ENCODE measurements at places on chromosomes 6 and 20. TPM values are rescaled to one million over a fixed set of nuclear protein-coding genes. Genes with fewer than 3 reads are reported as not detected.

C6orf52 gene
- 3.6 TPM for total RNA-seq

SNAP91 gene
- total RNA-seq: not detected

CAPN11 gene
- not detected for total RNA-seq

CDH26 gene
- 0.56 TPM for total RNA-seq

RAD21L1 gene
- not detected for total RNA-seq

BPIFA1 gene
- total RNA-seq: not detected

TNNC2 gene
- total RNA-seq: not detected

KHDC1L gene
- total RNA-seq: not detected

HTR1E gene
- total RNA-seq: not detected

TRIM15 gene
- total RNA-seq: 0.59 TPM

PTCRA gene
- not detected for total RNA-seq

HSPA12B gene
- not detected for total RNA-seq

TMEM200A gene
- 0.69 TPM for total RNA-seq

KIFC1 gene
- total RNA-seq: 54.7 TPM

MDC1 gene
- 93.7 TPM for total RNA-seq

FAM217A gene
- not detected for total RNA-seq

GRCh38 chr6:19424853-19425252, 412.3 kb upstream of the ID4 start:
- DNase-seq: no peak

- DNase-seq: no peak
Observed at GRCh38 chr6:6891125-6891721, 216.5 kb upstream of the RREB1 start.

- DNase-seq: no peak
Observed at GRCh38 chr6:66245231-66245630, 538.2 kb upstream of the EYS start.

DNA sequence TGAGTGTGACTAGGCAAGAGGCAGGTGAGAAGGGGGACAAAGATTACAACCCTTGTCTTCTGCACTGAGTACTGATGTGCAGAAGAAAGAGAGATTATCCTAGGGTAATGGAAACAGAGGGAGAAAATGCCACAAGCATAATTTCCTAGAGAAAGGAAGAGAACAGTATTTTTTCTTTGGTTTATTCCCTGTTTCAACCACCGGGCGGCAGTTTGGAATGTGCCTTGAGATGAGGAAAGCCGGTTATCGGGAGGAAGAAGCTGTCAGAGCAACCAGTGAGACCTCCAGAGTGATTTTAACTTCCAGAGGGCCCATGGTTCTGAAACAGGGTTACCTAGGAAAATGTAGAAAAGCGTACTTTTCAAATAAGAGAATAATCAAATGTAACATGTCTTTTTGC, 121.4 kb downstream of the REV3L start:
- DNase-seq: no peak

- DNase-seq: no peak
Observed at GRCh38 chr20:48317578-48317977, 510.2 kb downstream of the PREX1 start.

GRCh38 chr20:61119794-61120410, 132.2 kb upstream of the CDH4 start:
- DNase-seq: no peak

DNA sequence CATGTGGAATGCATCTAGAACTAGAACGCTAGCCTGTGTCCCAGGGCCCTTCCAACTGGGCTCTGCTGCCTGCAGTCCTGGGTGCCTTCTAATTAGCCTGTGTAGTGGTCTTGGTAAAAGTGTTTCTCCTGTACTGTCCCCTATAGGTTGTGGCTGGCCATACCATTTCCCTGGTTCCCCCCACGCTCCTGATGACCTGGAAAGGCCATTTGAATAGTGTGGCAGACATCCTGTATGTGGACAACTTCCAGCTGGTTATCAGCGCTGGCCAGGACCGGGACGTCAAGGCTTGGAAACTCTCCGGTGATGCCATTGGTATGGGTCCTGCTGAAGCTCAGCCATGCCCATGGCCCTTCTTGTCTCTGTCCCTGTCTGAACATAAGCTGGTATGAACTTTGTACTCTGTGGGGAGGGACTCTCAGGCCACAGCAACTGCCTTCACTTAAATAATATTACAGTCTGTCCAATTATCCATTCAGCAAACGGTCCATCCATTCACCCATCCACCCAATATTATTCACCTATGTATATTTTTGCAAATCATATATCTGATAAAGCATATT, 60.7 kb downstream of the SUN5 start:
- no peak for DNase-seq

- no peak for DNase-seq
Observed at GRCh38 chr6:12950976-12951375, 234.4 kb downstream of the PHACTR1 start.

GRCh38 chr6:38279423-38279822, 360.3 kb downstream of the BTBD9 start:
- DNase-seq: no peak

GRCh38 chr20:45433316-45433715, 17.4 kb downstream of the PIGT start:
- DNase-seq: no peak

GRCh38 chr6:53750052-53750650, 44.7 kb upstream of the LRRC1 start:
- no peak for DNase-seq

DNA sequence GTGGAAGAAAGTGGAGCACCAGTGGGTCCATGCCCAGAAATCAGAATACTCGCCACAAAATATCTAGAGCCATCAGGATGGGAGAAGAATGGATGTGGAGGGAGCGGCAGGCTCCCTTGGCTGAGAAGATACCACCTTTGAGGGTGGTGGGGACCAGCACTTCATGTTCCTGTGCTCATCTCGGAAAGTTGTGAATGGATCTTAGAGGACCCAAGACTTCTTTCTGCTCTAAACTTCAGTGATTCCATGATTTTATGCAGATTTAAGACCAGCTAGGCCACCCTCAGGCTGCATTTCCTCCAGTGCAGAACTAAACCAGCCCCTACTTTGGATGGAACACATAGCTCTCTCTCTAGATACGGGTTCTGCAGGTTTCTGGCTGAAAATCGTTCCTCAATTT, 416.5 kb downstream of the CDC5L start:
- DNase-seq: no peak

DNA sequence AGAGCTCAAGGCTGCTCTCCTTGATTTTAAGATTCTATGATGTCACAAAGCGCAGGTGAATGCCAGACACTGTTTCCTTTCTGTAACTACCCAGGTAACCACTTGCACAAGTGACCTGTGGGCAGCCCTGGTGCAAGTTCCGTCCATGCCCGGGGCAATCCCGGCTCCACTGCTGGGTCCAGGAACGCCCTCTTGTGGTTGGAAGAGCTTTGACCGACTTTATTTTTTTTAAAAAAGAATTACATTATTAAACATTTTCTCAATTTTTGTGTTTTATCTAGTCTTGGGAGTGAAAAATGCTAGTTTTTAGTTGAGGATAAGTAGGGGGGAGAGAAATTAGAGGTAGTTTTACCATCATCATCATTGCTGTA, 695.2 kb downstream of the QKI start:
- DNase-seq: no peak

GRCh38 chr20:13546497-13547131, 92.1 kb downstream of the TASP1 start:
- peak; percentile 40 for DNase-seq

DNA sequence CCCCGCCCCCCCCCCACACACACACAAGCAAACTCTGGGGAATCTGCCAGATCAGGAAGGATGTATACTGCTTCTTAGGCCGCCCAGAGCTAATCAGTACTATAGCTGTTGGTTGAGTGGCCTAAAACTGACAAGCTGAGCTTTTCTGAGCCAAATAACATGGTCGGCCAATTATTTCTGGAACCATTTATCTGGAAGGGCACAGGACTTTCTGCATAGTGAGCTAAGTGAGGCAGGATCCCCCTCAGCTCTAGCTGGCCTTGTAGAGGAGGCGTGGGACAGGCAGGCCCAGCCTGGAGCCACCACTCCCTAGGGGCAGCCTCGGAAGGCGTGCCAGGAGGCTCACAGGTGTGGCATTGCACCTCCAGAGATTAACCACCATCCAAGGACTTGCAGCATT, 200.1 kb downstream of the TMEM242 start:
- DNase-seq: no peak

- no peak for DNase-seq
Observed at GRCh38 chr6:110786696-110787095, 28.6 kb downstream of the CDK19 start.

GRCh38 chr20:836190-836589, 2.7 kb downstream of the FAM110A start:
- no peak for DNase-seq

GRCh38 chr6:6583836-6584235, 4.7 kb upstream of the LY86 start:
- DNase-seq: no peak

DNA sequence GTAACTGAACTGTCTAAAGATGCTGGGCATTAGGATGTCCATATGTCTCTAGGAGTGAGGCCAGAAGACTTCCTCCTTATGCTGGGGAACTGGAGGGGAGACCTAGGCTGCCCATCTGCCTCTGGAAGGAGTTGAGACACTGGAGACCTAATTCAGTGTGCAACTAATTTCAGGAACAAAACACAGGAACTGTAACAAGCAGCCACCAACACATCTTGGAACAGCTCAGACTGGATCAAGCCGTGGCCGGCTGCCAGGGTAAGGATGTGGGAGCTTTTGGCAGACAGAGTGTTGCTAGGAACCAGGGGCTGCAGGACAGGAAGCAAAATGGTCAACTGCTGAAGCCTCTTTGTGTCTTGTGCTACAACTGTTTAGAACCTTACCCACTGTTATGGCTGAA, 16.4 kb upstream of the MAS1 start:
- DNase-seq: no peak

- DNase-seq: peak; percentile 42
Observed at GRCh38 chr6:40308533-40309306, 278.4 kb downstream of the LRFN2 start.

- DNase-seq: no peak
Observed at GRCh38 chr6:167826896-167827582, at the start of gene AFDN. Gene AFDN (plus strand): TSS chr6:167826911. CDS start chr6:167827133, 222 bp downstream.

DNA sequence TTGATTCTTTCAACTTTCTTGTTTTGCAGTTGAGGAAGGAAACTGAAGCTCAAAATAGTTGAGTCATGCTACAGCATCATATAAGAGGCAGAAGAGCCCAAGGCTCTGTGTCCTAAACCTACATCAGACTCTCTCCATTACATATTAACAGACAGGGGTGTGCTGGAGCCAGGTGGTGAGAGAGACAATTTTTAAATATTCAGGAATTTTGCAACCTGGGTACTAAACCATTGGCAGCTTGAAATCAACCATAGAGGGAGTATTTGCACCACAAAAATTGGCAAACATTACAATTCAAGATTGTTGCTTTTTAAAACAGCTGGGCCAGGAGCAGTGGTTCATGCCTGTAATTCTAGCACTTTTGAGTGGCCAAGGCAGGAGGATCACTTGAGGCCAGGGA, 65.8 kb upstream of the SOX4 start:
- no peak for DNase-seq

GRCh38 chr20:15039088-15039752, 701.8 kb upstream of the FLRT3 start:
- DNase-seq: no peak

DNA sequence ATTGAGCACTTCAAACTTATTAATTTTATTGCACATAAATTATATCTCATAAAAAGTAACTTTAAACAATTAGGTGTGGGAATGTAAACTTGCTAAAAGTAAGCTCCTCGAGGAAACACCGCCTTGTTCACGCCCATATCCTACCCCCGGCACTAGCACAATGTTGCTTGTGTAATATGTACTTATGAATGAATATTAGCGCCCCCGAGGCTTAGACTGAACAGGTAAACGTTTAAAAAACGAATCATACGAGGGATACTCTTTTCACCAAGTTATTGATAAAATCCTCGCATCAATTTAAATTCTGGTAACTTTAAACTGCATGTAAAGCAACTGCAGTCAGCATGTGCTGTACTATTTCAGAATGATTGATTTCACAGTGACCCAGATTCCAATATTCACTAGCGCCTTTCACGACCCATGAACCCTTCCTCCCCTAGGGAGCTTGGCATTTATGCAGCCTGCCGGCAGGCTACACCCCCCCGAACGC, 637 bp downstream of the TFB1M start:
- DNase-seq: no peak

- no peak for DNase-seq
Observed at GRCh38 chr6:125754566-125754965, 5.1 kb downstream of the HEY2 start.

DNA sequence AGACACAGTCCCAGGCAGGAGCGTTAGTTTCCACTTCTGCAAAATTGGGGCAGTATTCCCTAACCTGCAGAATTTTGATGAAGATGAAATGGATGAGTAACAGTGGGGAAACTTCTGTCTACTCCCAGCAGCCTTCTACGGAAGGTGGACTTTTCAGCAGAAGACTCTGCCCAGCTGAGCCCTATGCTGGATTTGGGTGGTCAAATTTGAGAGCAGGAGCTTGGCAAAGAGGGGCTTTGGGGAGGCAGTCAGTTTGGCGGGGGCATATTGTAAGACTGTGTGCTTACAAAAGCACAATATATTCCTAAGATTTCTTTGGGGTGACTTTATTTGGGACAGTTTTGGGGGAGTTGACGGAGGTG, 5.4 kb upstream of the SDCBP2 start:
- DNase-seq: no peak

GRCh38 chr6:54981647-54982046, 135.1 kb downstream of the FAM83B start:
- no peak for DNase-seq

DNA sequence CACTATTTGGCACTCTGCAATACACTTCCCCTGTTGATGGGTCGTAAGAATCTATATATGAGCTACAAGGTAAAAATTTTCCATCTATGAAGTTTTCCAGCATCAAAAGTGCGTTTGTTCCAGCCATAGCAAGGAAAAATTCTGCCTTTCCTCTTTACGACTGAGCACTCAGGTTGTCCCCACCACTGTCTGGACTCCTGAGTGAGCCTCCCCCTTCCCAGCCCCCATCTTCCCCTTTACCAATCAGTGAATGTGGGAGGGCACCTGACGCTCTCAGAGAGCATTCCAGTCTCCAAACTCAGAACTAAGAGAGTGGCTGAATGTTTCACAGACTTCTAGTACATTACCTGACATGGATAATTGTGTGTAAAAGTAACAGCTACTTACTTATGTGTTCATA, at the start of gene ALDH8A1:
Gene ALDH8A1, minus strand, starts transcription at position 175 of the 400 bp plus-strand sequence. Its CDS starts 48 bp downstream, at position 127.
- no peak for DNase-seq

DNA sequence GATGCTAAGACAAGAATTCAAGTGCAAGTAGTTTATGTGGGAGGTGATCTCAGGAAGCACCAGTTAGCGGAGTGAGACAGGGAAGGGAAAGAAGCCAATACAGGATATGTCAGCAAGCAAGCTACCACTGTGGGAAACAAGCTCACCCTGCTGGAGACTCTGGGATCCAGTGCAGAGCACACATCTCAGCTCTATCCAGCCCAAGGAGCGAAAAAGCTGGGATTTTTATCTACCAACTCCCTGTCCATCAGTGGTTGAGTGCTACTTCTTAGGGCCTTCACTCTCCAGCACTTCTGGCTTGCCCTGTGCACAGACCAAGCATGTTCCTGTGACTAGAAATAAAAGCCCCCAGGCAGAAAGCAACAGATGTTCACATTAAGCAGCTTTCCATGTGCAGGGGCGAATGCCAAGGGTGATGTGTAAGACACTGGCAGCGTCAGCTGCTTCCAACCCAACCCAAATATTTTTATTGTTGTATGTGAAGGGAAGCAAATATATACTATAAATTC, 10.8 kb upstream of the RNF24 start:
- DNase-seq: no peak
